ENCODE measurements at places on chromosomes 4 and X. TPM values are rescaled to one million over a fixed set of nuclear protein-coding genes. Genes with fewer than 3 reads are reported as not detected.

DNA sequence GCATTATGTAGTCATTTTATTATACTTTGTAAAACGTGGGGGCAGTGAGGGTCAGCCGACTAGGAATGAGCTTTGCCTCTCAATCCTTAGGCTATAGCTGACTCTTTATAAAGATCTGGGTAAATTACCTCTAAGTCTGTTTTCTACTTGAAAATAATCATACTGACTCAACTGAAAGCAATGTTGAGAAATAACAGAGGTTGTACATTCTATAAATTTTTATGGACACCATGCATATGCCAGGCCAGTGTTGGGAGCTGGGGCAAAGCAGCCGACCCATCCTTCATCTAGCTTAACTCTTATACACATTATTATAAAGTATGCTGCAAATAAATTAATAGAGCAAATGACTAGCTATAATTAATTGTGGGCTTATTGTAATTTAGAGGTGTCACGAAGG lies 2.2 kb upstream of the DCUN1D4 start:
- DNase-seq = no peak

The DCHS2 gene
- total RNA-seq = 0.09 TPM

- no peak for DNase-seq
Measured at GRCh38 chrX:9456250-9457074, 8.4 kb upstream of the TBL1X start.

The NDST4 gene
- total RNA-seq = not detected

GRCh38 chrX:31506360-31506759 lies 434.5 kb upstream of the FTHL17 start:
- no peak for DNase-seq

The RTL3 gene
- total RNA-seq = not detected

DNA sequence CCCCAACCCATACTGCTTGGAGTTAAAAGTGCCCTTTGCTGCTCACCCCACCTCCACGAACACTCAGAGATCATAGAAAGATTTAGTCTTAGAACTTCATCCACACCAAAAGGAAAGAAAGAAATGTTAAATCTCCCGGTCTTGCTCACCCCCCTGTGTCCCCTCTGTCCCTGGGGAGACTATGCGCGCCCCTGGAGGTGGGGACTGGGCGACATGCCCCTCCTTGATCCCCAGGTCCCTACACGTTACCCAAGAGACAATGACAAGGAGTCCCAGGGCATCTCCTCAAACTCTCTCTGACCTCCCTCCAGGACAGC lies 620 bp downstream of the ITM2A start:
- no peak for DNase-seq

DNA sequence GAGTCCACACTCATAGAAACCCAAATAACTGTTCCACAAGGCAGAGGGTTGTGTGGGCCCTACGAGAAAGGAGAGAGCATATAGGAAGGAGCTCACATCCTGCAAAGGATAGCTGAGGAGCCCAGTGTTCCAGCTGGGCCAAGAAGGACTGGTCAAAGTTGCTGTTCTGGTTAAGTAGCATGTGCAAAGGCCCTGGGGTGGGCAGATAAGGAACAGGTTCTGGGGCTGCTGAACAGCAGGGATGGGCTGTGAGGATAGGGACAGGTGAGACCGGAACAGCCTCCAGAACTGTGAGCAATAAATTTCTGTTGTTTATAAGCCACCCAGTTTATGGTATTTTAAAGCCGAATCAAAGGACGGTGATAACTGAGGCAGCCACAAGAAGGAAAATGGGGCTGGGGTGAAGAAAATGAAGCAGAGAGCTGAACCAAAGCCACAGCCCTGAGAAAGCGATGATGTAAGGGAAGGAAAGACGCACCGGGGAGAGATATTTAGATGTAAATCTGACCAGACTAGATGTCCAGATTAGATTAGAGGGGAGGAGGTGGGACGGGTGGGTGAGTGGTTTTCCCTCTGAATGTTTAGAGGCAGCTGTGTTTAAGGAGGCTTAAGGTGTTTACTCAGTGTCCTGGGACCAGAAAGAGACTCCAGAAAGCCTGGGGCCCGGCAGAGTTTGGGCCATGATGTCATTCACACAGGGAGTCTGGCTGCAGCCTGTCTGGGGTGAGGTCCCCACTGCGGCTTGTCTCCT lies 180.8 kb upstream of the BCOR start:
- DNase-seq = peak; percentile 89

DNA sequence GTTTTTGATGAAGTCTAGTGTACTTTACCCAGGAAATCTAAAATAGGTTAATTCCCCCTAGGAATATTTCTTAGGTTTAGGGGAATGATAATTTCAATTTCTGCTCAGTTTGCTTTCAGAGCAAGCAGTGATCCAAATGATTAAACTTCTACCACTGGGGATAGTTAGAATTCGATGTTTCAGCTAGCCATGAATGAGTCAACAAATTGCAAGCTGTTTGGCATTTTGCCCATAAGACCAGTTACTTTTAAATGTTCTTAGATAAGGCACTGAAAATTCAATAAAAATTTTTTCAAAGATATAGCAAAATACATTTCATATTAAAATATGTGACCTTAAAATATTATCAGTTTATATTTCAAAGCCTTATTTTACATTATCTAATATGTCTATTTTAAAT lies 993.6 kb downstream of the ARAP2 start:
- no peak for DNase-seq

The PCDH18 gene
- total RNA-seq = not detected

- no peak for DNase-seq
Measured at GRCh38 chr4:2744576-2745270, 11.4 kb downstream of the TNIP2 start.

DNA sequence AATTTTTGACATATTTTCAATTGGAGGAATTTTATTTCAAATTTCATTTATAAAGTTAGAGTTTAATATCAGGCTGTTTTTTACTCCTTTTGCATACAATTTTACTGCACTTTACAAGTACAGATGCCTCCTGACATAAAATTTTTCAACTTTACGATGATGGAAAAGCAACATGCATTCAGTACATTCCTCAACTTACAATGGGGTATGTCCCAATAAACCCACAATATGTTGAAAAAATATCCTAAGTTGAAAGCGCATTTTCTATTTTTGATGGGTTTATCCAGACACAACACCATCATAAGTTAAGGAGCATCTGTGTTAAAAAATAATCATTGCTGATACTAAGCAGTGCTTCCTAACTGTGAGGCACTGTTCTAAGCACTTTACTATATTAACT lies 4.3 kb downstream of the KLHL5 start:
- no peak for DNase-seq

- DNase-seq = no peak
Measured at GRCh38 chrX:79078114-79078513, 66.4 kb upstream of the GPR174 start.

The HADH gene
- total RNA-seq = 40.9 TPM
